Progenitor cell of endocrine pancreas (in vitro differentiated cells): ENCODE measurements at places on chromosomes 12 and 14. TPM values are rescaled to one million over a fixed set of nuclear protein-coding genes. Genes with fewer than 3 reads are reported as not detected.

The PTHLH gene
- total RNA-seq: 0.93 and 1.3 TPM in 2 replicates

The SSPN gene
- total RNA-seq: 2.1 and 2.8 TPM in 2 replicates

The ITGB7 gene
- total RNA-seq: 0.29 and 0.93 TPM in 2 replicates

The OLR1 gene
- not detected in 2 replicates for total RNA-seq

The SART3 gene
- total RNA-seq: 74.5 and 87.6 TPM in 2 replicates

The USP5 gene
- total RNA-seq: 183 and 185 TPM in 2 replicates

- no peak for DNase-seq
These were observed 33.1 kb upstream of the MMP17 start for GRCh38 chr12:131795064-131795463.

GRCh38 chr14:66624336-66624937 is 116.5 kb downstream of the GPHN start:
- peak; percentile 16 for DNase-seq

DNA sequence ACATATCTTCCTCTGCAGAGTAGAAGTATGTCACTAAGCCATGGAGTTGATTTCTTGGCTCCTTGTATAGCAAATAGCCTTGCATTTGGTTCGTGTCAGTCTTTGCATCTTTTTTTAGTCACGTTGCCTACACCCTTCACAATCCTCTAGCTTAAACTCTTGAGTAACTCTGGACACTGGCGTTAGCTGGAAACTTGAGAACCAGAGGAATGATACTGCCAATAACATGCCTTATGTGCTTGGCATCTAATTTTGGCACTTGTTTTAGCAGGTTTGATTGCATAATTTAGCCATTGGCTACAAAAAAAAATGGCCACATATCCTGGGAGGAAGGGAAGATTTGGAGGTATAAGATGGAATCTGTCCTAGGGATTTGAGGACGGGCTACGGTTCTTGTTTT is 136.2 kb downstream of the ETV6 start:
- no peak for DNase-seq

GRCh38 chr12:124906606-124907261 is 7.7 kb downstream of the UBC start:
- peak; percentile 82 for DNase-seq

- no peak for DNase-seq
These were observed 141.5 kb downstream of the CAND1 start for GRCh38 chr12:67410667-67411067.

DNA sequence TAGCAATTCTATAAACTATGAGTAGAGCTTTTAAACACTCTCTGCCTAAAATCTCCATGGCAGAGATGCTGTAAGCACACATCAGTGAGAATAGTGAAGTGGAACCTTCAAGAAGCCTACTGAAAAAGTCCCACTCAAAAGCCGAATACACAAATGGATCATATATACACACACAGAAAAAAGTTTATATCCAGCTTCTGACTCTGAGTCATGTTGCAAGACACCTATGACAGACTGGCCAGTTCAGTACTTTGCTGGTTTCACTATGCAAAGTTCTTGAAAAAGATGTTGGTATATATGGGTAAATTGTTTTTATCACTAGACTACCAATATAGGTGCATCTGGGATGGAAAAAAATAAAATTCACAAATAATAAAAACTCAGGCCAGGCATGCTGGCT is 126.1 kb downstream of the KCNK10 start:
- DNase-seq: no peak

GRCh38 chr12:56520048-56520447 is 1.6 kb upstream of the RBMS2 start:
- no peak for DNase-seq

DNA sequence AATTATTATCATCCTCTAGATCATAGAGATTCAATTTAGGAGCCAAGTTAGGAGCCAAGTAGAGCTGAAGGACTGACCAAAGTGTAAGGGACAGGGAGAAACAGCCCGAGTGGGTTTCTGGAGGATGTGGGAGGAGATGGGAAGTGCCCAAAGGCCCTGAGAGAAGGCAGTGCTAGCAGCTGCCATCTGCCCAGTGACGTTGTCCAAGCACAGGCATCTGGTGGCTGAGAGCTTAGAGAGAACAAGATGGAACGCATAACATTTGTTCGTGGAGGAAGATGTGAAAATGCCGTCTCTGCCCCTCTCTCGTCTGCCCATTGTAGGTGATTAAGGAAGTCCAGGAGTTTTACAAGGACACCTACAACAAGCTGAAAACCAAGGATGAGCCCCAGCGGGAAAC is 34.7 kb downstream of the CD9 start:
- DNase-seq: no peak

DNA sequence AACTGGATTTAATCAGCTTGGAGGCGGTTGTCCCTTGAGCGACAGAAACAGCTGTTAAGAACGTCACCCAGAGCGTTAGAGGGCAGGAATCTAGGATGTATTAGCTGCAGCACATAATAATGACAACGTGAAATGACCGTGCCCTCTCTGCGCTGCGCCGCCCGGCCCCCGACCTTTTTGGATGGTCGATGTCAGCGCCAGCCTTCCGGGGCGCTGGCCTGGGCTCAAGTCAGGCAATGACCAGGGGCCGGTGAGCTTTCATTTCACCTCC is 427 bp upstream of the TMEM120B start:
- no peak for DNase-seq

GRCh38 chr14:21537090-21537424 is 10.9 kb upstream of the SALL2 start:
- no peak for DNase-seq
